Glutamatergic neuron (in vitro differentiated cells): ENCODE measurements at places on chromosomes 11 and 22.

- DNase-seq: no peak
Measured at GRCh38 chr11:47400768-47401279, 7.6 kb upstream of the SLC39A13 start.

GRCh38 chr11:93704237-93704636 lies 37.1 kb downstream of the TAF1D start:
- DNase-seq: no peak

GRCh38 chr22:39155421-39155820 lies 2.9 kb upstream of the CBX7 start:
- no peak for DNase-seq

DNA sequence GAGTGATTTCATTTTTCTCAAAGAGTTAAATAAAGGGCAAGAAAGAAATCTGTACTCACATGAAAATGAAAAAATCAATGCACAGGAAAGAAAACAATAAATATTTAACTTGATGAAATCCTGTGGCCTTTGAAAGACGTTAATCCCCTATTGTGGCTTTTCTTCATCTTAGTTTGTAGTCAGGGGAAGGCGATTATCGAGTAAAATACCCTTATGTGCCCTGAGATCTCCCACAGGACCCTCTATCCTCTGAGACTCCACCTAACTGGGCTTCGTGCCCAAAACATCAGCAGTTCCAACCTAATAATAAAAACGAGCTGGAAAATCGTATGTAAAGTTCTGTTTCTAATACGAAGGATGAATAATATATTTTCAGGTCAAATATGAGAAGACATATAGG lies 208.2 kb upstream of the ZC3H12C start:
- no peak for DNase-seq

- DNase-seq: peak; percentile 77
Measured at GRCh38 chr22:50209893-50210292, 9.1 kb downstream of the SELENOO start.

DNA sequence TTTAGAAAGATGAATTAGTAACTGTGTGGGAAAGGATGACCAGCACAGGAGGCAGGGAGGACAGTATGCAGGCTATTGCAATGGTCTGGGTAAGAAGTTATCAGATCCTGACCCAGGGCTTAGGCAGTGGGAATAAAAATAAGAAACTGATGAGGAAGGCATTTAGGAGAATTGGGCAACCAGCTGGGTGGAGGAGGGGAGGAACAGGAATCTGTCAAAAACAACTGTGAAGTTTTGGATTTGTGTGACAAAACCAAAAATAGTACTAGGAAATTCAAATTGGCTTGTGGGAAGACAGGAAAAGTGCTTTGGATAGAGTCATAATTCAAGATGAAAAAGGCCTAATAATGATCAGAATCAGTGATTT lies 27.9 kb downstream of the MMP13 start:
- DNase-seq: no peak

DNA sequence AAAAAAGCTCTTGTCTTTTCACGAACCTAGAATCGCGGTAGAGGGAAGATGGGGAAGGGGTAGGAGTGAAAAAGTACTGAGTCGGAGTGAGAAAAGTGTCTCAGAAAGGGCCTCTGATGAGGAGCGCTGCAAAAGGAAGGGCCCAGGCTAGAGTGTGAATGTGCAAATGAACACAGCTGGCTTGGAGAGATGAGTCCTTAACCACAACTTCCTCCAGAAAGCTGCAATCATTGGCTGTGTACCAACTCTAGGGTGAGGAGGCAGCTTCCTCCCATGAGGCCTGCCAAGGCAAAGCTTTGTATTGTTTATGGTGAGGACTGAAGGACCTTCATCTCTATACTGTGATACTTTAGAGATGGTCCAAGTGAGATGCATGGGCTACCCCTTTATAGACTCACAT lies 566.9 kb upstream of the ANO5 start:
- no peak for DNase-seq

DNA sequence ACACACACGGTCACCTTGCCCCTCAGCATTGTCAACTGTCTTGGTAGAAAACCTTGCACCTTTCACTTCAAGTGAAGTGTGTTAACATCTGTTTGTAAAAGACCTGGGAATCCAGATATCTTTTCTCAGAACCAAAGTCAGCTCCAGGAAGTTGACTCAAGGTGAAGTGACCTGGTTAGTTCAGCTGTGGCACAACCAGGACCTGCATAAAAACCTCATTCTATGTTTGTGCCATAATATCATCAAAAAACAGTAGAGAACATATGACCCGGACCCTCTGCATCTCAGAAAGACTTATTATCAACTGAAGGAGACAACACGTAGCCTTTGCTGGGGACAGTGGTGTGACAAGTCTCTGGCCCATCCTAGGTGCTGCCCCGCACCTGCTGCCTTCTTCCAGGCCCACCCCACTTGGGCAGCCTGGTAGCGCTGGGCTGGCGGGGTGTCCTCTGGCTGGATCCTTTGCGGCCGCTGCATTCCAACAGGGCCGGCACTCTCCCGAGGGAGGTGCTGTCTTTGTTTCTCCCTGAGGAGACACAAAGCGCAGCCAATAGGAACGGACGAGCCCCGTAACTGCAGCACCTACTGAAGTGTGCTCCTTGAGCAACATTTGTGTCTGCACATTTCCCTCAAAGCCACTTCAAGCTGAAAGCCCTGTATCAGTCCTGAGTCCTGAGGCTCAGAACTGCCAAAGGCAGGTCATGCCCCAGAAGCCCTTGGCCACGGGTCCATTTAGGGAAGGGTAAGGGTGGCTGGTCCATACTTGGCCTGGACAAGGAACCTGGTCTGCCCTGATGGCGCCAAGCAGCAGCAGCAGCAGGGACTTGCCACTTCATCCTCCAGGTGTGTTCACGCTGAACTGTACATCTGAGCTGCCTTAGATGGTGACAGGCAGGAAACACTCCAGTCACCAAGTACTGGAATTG lies 25.2 kb downstream of the LRRC74B start:
- no peak for DNase-seq

GRCh38 chr11:86510097-86510496 lies 135.4 kb downstream of the CCDC81 start:
- DNase-seq: no peak

DNA sequence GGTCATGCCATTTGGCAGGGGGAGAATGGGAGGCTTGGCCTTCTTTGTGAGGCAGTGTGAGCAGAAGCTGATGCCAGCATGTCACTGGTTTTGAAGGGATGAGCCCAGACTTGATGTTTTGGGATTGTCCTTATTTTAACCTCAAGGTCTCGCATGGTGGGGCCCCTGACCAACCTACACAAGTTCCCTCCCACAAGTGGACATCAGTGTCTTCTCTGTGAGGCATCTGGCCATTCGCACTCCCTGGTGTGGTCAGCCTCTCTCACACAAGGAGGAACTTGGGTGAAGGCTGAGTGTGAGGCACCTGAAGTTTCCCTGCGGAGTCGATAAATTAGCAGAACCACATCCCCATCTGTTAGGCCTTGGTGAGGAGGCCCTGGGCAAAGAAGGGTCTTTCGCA lies 59.8 kb downstream of the TIMP3 start:
- no peak for DNase-seq

DNA sequence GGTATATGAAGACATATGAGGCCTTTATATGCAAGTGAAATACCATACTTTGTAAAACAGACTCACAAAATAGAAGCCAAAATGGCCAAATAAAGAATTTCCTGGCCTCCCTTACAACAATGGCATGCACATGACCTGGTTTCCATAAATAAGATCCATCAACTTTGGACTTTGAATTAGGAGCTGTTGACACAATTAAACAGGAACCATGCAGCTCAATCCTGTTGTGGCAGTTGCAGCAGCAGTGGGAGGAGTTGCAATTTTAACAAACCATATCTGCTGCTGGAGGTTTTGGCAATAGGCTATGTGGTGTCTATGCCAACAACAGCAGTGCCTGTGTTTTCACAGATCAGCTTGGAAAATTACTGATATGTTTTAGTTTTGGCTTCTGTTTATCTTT lies 818.6 kb downstream of the FAM181B start:
- DNase-seq: no peak

- DNase-seq: no peak
Measured at GRCh38 chr11:106983261-106983660, 35.0 kb downstream of the GUCY1A2 start.

DNA sequence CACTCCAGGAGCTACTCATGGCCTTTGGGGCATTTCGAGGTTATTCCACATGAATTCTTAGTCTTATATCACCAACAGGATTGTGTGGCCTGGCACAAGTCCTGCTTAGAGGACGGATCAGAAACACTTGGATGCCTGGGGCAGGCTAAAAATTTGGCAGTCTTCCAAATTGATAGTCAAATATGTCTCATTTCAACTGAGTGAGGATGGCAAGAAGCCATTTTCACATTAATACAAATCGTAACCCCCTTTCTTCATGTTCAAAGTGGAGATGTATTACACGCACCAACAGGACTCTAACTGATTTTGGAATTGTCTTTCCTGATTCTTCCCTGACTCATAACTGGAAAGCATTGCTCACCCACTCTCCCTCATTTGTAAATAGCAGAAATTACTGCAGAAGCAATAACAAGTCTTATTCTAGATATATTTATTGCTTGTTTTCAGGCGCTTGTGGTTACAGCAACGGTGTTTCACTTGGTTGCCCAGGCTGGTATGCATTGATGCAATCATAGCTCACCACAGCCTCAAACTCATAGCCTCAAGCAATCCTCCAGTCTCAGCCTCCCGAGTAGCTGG lies 10.3 kb upstream of the CCDC86 start:
- DNase-seq: no peak

GRCh38 chr22:17960695-17961445 lies 63.5 kb downstream of the MICAL3 start:
- DNase-seq: no peak

DNA sequence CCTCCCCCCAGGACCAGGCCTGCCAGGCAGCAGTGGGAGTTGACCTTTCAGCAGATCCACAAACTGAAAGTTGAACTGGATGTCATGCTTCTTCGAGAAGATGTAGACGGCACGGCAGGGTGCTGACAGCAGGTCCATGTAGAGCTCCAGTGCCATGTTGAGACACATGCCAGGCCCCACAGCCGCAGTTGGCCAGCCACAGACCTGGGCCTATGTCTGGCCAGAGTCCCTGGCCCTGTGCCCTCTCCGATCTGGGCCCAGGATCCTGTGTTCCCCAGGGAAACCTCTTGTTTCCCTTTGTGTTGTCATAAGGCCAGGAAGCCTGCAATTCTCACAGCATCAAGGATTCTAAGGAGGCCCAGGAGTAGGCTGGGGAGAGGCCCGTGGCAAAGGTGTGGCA lies at the start of gene GSTT4:
Gene GSTT4, minus strand, starts transcription at position 253 of the 400 bp plus-strand sequence. Its CDS starts 97 bp downstream, at position 156.
- DNase-seq: no peak

DNA sequence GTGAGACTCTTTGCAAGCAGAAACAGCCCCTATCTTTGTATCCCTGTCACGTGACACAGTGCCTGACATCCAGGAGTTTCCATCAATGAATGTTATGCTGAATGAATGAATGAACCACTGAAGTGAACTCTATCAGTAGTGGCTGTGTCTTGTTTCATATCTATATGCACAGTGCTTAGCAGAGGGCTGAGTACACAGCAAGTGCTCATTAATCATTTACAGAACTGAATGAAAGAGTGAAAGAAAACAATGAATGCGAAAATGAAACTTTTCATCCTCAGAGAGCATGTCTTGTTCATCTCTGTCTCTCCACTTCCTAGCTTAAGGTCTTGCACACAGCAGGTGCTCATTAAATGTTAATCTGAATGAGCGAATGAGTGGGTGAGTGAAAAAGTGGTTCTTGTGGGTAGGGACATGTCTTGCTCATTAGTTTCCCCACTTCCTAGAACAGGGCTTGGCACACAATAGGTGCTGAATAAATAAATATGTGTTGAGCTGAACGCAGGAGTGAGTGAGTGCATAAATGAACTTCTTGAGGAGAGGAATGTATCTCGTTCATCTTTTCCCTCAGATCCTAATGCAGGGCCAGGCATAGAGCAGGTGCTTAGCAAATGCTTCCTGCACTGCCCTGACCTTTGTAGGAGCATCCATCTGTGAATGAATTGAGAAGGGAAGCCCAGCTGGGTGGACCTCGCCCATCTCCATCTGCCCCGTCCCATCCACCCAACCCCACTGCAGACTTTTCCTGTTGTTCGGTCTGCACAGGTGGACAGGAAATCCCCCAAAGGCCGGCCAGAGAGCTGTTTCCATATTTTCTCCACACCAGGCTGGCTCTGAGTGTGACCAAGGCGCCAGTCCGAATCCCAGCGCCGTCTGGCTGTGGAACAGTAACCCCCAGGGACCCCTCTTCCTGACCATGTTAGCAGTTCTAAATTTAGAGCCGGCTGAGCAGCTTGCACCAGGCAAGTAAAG lies 113.4 kb upstream of the CRYBB3 start:
- peak; percentile 88 for DNase-seq

DNA sequence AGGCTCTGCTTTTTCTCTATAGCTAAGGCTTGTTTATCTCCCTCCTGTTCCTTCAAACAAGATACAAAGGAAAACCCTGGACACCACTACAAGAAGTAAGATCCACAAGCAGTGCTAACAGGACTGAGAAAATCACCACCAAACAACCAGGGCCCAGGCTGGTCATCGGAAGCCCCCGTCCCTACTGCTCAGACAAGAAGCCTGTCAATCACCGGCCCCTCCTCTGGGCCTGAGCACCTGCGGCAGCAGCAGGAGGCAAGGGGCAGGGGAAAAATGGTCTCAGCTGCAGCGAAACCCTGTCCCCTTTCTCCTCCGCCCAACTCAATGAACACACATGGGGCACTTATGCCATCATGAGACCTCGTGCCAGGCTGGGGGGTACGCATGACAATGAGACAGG lies 155.2 kb downstream of the CEP164 start:
- DNase-seq: no peak

GRCh38 chr11:34063061-34063795 lies 11.7 kb downstream of the CAPRIN1 start:
- no peak for DNase-seq

GRCh38 chr11:109320595-109320994 lies 101.4 kb upstream of the C11orf87 start:
- no peak for DNase-seq

- DNase-seq: peak; percentile 85
Measured at GRCh38 chr11:64356498-64357411, 2.2 kb upstream of the RPS6KA4 start.

DNA sequence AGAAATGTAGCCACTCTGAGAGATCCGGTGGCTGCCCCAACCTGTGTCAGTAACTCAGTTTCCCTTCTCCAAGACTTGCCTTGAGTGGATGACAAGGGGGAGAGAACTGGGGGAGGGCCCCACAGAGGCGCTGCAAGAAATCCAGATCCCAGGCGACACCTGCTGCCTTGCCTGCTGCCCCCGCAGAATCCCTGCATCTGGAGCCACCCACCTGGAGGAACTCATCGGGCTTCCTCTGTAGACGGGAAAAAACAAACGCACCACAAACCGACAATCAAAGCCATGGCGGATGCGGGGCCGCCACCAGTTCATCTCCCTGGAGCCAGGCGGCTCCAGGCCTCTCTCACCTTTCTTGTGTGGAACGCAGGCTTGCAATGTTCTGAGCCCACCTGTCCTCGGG lies 40.2 kb downstream of the MACROD1 start:
- DNase-seq: no peak
